ENCODE measurements at places on chromosomes 1 and 21.
A peak's percentile ranks its signal among the peaks of the same experiment; 100 is the strongest.

DNA sequence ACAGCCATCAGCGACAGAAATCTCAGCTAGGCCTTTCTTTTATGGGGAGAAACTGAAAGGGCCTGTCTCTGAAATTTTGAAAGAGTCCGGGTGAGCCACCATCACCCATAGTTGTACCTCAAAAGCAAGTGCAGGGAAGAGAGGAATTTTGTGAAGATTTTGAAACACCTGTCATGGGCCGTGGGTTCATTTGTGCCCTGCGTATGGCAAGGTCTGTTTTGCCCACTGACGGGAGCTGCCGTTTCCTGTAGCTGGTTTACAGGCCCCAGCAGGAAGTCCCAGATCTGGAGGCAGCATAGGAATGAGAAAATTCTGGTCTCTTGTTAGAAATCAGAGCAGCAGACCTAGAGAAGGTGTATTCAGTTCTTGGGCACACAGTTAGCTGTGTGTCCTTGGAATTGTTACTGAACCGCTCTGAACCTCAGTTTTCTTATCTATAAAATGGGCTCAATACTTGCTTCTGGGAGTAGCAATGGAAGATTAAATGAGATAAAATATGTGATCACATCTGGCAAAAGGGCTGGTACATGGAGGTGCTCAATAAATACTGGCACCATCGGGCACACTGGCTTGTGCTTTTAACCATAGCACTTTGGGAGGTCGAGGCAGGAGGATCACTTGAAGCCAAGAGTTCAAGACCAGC, 52.5 kb downstream of the MAN1C1 start:
- DNase-seq, result no peak

DNA sequence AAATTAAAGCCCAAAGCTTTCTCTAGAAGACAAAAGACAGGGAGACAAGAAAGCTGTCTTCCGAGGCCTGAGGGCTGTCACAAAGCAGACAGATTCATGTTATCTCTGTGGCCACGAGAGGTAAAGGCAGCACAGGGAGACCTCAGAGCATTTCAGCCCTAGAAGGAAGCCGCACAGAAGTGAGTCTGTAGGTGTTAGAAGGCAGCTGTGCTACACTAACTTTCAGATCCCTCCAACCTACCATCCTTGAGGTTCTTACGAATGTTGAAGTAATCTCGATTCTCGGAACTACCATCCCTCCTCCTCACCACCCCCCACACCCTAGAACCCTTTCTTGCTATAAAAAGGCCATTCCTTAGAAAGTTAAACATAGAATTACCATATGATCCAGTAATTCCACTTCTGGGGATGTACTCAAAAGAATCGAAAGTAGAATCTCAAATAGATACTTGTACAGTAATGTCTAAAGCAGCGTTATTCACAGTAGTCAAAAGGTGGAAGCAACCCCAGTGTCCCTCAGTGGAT, 21.5 kb upstream of the LYST start:
- no peak for DNase-seq

DNA sequence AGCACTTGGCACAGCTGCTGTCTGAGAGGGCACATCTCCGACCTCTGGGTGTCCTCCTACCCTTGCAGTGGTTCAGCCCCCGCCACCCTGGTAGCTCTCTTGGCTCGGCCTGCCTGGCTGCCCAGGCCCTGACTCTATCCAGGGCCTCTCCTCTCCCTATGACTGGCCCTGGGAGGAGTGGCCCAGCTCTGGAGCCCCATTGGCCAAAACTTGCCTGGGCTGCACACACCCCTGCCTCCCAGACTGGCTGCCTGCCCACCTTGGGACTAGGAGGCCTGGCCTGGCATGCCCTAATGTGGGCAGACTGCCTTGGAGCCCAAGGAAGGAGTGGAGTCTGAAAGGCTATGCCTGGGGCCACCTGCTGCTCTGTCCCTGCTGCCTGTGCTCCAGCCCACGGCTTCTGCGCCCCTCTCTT, 33.6 kb downstream of the ACOT11 start:
- no peak for DNase-seq

DNA sequence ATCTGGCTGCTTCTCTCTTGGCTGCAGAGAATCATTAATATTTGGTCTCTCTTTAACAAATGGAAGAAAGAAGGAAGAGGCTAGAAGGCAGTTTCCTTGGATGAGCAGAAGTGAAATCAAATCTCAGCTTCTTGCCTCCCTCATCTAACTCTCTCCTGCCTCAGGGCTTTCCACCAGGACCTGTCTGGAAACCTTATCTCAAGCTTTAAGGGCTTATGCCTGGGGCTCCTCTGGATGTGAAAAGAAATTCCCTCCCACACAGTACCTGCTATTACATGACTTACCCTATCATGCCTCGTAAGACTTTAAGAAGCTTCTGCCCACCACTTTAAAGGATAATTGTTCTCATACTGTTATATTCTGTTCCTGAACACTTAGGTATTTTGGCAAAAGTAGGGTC, 8.9 kb downstream of the VTCN1 start:
- no peak for DNase-seq

GRCh38 chr1:221203224-221204054, 324.2 kb downstream of the HLX start:
- peak; percentile 89 for DNase-seq

- DNase-seq, result no peak
Observed at GRCh38 chr1:99731384-99731783, 35.1 kb downstream of the FRRS1 start.

GRCh38 chr1:87826681-87827251, 498.1 kb downstream of the LMO4 start:
- DNase-seq, result peak; percentile 75

DNA sequence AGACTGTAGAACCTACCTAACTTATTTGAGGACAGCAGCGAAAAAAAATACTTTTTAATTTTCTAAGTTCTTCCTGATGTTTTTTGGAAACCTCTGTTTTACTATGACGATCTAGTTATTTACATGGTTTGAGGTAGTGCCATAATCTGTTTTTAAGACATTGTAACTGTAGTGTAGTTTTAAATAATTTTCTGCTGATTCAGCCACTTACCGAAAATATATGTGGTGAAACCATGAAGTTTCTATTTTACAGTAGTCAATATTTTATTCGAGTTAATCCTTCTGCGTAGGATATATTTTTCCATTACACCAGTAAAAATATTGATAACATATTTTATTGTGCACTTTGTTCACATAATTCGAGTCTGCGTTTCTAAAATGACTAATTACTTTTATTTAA, 121.7 kb upstream of the RRP15 start:
- DNase-seq, result no peak

- DNase-seq, result no peak
Observed at GRCh38 chr1:47440599-47441081, 2.8 kb downstream of the FOXD2 start.
